Heart right ventricle (tissue), 16 donors: ENCODE measurements at places on chromosomes 1 and 21.
A peak's percentile ranks its signal among the peaks of the same experiment; 100 is the strongest.

- H3K36me3 ChIP-seq = no peaks in the 10 kb centered on the region
- H3K27ac ChIP-seq = no peak overlapping the region
- no peak for DNase-seq
- H3K27me3 ChIP-seq = no peaks in the 10 kb centered on the region
- no peaks in the 10 kb centered on the region for H3K4me1 ChIP-seq
- H3K4me3 ChIP-seq = no peak overlapping the region
Observed at GRCh38 chr1:147904726-147905125, 2.1 kb downstream of the GJA8 start.

DNA sequence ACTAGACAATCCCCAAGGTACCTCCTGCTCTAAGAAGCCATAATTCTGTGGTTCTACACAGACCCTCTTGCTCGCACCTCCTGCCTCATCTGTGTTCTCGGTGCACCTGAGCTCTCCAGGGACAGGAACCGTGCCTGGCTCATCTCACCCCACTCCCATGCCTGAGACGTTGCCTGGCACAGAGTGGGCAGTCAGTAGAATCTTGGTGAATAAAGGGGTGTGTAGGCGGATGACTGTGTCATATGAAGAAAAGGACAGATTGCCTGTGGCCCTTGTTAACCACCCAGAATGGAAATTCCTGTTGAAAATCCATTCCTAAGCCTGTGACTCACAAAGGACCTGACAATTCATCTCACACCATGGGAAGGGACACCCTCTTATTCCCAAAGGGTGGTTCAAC lies 92.9 kb downstream of the KCNN3 start:
- H3K4me3 ChIP-seq = no peak overlapping the region
- DNase-seq = no peak
- H3K27ac ChIP-seq = no peak overlapping the region
- H3K27me3 ChIP-seq = no peaks in the 10 kb centered on the region
- H3K36me3 ChIP-seq = no peaks in the 10 kb centered on the region
- H3K4me1 ChIP-seq = no peaks in the 10 kb centered on the region

GRCh38 chr1:206589206-206589605 lies 23.1 kb downstream of the EIF2D start:
- H3K4me3 ChIP-seq = no peak overlapping the region
- H3K36me3 ChIP-seq = peaks cover 87% of the 10 kb centered on the region
- no peaks in the 10 kb centered on the region for H3K27me3 ChIP-seq

- H3K4me1 ChIP-seq = no peaks in the 10 kb centered on the region
- no peaks in the 10 kb centered on the region for H3K36me3 ChIP-seq
- no peak overlapping the region for H3K27ac ChIP-seq
- peak; percentile 12 for DNase-seq
- no peaks in the 10 kb centered on the region for H3K27me3 ChIP-seq
Observed at GRCh38 chr1:31483012-31483946, 70.3 kb downstream of the SERINC2 start.

DNA sequence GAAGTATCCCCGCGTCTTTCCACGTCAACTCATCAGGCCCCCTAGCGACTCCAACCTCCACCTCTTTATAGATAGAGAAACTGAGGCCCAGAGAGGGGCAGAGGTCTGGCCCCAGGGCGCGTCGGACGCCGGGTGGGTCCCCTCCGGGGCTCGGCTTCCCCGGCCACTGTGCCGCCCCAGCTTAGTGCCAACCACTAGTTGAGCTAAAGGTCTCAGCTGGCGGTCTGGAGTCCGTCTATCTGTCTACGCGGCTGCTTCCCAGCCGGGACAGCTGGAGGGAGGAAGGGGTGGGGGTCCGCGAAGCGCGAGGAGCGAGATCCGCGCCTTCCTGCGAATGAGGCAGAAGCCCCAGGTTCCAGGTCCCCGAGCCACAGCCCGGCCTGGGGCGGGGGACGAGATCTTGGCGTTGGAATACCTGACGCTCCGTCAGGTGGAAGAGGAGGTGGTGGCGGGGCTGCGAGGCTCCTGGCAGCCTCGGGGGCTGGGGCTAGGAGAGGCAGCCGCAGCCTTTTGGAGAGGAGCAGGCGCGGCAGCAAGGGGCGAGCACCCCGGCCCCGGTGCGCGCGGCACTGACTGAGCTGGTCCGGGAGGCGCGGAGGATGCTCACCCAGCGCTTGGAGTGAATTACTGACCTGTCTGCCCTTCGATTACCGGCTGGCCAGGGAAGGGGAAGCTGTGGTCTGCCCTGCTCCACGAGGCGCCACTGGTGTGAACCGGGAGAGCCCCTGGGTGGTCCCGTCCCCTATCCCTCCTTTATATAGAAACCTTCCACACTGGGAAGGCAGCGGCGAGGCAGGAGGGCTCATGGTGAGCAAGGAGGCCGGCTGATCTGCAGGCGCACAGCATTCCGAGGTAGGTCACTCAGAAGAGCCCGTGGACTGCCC lies 937 bp downstream of the PODN start:
- H3K36me3 ChIP-seq = no peaks in the 10 kb centered on the region
- peak overlapping the region; percentile 83 for H3K27ac ChIP-seq
- H3K4me1 ChIP-seq = peaks cover 29% of the 10 kb centered on the region
- no peaks in the 10 kb centered on the region for H3K27me3 ChIP-seq

DNA sequence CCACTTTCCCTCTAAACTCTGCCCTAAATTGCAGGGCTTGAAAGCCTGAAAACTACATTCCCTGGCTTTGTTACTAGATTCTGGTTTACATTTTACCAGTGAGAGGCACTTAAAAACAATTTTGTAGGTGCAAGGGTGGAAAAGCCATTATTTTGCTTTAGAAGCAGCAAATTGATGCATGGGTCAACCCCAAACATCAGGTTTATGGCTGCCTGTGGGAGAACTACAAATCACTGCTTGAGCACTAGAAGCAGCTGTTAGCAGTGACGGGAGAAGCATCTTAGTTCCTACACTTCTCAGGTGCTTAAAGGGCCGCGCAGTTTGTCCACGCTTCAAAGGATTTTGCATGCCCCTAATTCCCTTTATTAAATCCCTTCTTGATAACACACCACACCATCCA lies 417.2 kb downstream of the PCP4 start:
- DNase-seq = no peak
- H3K36me3 ChIP-seq = no peaks in the 10 kb centered on the region
- H3K27ac ChIP-seq = no peak overlapping the region
- H3K4me1 ChIP-seq = no peaks in the 10 kb centered on the region
- H3K27me3 ChIP-seq = no peaks in the 10 kb centered on the region

DNA sequence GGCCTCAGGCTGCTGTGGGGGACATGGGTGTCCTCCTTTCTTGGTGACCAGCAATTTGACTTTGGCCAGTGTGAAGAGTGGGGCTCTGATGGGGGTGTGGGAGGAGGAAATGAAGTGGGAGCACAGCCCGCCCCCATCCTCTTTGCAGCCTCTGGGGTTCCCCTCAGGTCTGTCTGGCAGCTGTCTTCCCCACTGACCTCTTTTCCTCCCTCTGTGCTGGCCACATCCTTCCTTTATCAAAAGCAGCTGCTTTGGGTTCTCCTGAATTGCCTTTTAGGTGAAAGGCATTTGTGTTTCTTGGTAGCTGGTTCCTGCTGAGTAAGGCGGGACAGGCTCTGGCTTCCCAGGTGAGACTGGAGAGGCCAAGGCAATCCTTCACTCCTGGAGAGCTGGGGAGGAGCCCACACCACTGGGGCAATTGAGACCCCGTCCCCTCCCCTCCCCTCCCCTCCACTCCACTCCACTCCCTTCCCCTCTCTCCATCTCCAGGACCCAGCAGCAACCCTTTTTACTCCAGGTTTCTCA lies 24.9 kb downstream of the PCAT6 start:
- H3K27me3 ChIP-seq = no peaks in the 10 kb centered on the region
- no peak for DNase-seq
- no peaks in the 10 kb centered on the region for H3K4me1 ChIP-seq
- no peaks in the 10 kb centered on the region for H3K36me3 ChIP-seq

- no peak overlapping the region for H3K27ac ChIP-seq
- no peaks in the 10 kb centered on the region for H3K27me3 ChIP-seq
- H3K4me1 ChIP-seq = no peaks in the 10 kb centered on the region
- no peak for DNase-seq
- no peak overlapping the region for H3K4me3 ChIP-seq
Observed at GRCh38 chr1:17128361-17128760, 9.1 kb upstream of the PADI2 start.

DNA sequence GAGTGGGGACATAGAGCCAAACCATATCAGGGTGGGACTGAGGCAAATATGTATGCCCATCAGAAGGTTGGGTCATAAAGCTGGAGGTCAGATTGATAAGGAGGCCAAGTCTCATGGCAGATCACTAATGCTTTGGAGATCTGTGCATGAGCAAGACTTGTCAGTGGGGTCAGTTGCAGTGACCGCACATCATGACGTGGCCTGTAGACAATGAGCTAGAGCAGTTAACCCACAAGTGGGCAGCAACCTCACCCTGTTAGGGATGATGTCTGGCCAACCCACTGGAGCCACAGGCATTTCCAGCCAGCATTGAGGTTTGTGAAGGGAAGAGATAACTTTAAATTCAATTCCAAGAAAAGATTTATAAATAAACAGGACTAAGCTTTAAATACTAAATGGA lies 66.7 kb downstream of the XCL1 start:
- no peaks in the 10 kb centered on the region for H3K4me1 ChIP-seq
- H3K27me3 ChIP-seq = no peaks in the 10 kb centered on the region
- DNase-seq = no peak
- no peak overlapping the region for H3K4me3 ChIP-seq

DNA sequence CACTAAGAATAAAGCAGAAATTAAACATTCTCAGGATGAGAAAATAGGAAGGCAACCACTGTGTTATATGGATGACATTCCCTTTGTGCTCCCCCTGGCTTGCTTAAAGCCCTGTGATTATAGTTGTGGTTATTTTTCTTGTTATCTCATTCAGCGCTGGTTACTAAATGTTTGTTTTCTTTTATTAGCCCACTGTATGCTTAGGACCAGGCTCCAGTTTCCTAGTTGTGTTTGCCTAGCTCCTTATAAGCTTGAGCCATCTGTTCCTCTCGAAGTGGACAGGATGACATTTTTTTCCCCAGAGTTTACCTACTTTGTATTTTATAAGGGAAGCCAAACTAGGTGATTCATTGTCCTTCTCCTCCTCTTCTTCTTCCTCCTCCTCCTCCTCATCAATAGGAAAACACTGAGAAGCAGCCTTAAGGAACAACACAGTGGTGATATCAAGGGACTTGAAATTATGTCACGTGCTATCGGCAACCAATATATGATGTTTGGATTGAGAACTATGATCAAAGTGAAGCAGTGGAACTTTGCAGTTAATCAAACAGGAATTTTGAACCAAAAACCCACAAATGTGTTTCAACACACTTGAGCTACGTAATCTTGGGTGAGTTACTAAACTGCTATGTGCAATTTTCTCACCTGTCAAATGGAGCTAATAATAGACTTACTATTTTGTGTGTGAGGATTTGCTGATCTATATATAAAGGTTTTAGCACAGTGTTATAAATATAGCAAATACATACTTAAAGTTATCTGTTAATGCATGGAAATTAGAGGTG lies 35.1 kb upstream of the RGS7 start:
- H3K4me3 ChIP-seq = no peak overlapping the region
- H3K27me3 ChIP-seq = peaks cover 3% of the 10 kb centered on the region
- no peak for DNase-seq
- H3K36me3 ChIP-seq = no peaks in the 10 kb centered on the region

GRCh38 chr21:45338311-45339017 lies 50.8 kb upstream of the POFUT2 start:
- H3K27me3 ChIP-seq = no peaks in the 10 kb centered on the region
- peaks cover 23% of the 10 kb centered on the region for H3K4me1 ChIP-seq
- no peak overlapping the region for H3K4me3 ChIP-seq
- DNase-seq = peak; percentile 3

- no peaks in the 10 kb centered on the region for H3K36me3 ChIP-seq
- DNase-seq = no peak
- no peak overlapping the region for H3K4me3 ChIP-seq
- H3K27me3 ChIP-seq = peaks cover 42% of the 10 kb centered on the region
- peaks cover 6% of the 10 kb centered on the region for H3K4me1 ChIP-seq
- H3K27ac ChIP-seq = no peak overlapping the region
Observed at GRCh38 chr1:10869933-10870332, 73.5 kb upstream of the CASZ1 start.

- no peaks in the 10 kb centered on the region for H3K4me1 ChIP-seq
- DNase-seq = no peak
- H3K36me3 ChIP-seq = no peaks in the 10 kb centered on the region
- H3K27ac ChIP-seq = no peak overlapping the region
Observed at GRCh38 chr1:172723251-172723650, 64.3 kb downstream of the FASLG start.

DNA sequence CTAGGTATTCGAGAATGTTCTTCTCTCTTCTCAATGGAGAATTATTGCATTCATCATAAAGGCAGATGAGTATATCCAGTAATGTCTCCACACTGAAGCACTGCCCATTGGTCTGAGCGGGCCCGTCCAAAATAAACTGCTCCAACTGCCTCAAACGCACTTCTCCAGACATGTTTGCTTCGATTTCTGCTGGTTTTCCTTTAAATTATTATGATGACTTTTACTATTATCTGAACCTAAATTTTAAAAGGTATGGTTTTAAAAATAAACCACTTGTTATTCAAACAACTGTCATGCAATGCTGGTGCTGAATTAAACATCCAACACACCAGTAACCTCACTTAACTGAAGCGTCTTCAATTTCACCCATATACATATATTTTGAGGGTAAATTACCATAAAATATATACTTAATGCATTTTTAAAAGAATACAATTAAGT lies 1.3 kb downstream of the CDC42BPA start:
- no peaks in the 10 kb centered on the region for H3K36me3 ChIP-seq
- H3K4me1 ChIP-seq = peaks cover 25% of the 10 kb centered on the region
- H3K4me3 ChIP-seq = peak overlapping the region; percentile 78
- H3K27ac ChIP-seq = peak overlapping the region; percentile 97

- no peak overlapping the region for H3K4me3 ChIP-seq
- no peaks in the 10 kb centered on the region for H3K27me3 ChIP-seq
- no peaks in the 10 kb centered on the region for H3K36me3 ChIP-seq
- no peaks in the 10 kb centered on the region for H3K4me1 ChIP-seq
Observed at GRCh38 chr21:24163539-24163938, 1443.7 kb downstream of the MRPL39 start.

DNA sequence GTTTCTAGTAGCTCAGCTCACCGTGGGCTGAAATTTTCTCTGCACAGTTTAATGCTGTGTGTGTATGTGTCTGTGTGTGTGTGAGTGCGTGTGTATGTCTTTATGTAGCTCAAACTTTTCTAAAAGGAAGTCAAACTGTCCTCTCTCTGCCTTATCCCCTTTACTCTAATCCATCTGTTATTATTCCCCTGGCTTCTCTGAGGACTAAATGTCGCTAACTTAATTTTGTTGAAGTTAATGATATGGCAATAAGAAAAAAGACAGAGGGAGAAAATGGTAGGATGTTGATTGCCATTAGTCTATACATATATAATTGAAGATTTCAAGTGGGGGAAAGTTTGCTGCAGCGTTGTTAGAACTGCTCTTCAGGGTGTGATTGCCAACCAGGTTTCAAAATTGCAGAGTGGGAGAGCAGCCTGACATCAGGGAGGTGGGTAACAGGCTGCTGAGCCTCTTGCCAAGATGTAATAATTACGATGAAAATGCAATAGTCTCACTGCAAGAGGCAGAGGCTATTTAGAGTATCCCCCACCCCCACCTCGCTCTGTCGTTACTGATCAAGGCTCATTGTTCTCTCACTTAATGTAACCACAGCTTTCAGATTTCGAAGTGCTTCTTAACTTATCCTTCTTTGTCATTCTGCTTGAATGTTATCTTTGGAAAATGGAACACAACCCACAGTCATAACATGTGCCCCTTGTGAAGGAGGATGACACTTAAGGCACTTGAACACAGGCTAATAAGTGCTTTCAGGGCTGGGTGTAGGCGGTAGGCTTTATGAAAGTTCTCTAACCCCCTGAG lies 559.0 kb upstream of the PLXNA2 start:
- H3K4me3 ChIP-seq = no peak overlapping the region
- H3K36me3 ChIP-seq = no peaks in the 10 kb centered on the region
- H3K27me3 ChIP-seq = no peaks in the 10 kb centered on the region
- H3K4me1 ChIP-seq = no peaks in the 10 kb centered on the region
